ENCODE measurements at places on chromosomes 12 and 14.

- DNase-seq: peak; percentile 19
Observed at GRCh38 chr12:34394211-34395055, 372.1 kb downstream of the ALG10 start.

GRCh38 chr12:128365032-128365431, 98.1 kb downstream of the TMEM132C start:
- DNase-seq: no peak

GRCh38 chr14:48398675-48399282, 723.4 kb upstream of the MDGA2 start:
- no peak for DNase-seq

DNA sequence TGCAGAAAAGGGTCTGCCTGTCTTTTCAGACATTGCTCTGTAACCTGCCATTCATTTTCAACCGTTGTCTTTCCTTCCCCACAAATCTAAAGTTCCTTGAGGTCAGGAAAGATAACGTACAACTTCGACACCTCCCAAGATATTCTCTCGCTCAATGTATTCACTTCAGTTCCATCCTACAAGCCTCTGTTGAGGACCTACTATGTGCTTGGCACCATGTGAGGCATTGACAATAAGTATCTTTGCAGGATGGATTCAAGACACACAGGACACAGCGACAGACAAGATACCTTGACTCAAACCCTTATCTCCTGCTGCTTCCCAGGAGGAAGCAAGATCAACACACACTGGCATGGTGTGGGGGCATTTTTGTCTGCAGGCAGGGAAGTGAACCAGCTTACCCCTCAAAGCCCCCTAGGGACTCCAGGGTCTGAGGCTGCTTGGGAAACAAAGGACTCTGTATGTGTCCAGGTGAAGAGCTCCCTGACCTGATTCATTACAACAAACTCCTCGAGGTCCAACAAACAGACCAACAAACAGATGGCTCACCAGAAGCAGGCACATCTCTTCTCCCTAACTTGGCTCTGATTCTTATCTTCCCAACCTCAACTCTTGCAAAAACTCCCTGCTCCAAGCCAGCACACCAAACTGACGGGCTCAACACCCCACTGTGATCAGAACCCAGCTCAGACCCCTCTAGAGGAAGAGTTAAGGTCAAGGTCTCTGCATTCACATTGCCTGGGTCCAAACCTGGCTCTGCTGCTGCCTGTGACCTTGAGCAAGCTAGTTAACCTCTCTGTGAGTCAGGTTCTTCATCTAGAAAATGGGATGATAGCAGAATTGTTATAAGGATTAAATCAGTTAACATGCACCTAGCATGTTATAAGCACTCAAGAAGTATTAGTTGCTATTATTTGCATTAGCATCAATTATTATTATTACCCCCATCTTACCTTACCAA, 6.3 kb downstream of the NUAK1 start:
- DNase-seq: no peak

GRCh38 chr14:21040370-21040925, 1.7 kb upstream of the RNASE7 start:
- DNase-seq: no peak

DNA sequence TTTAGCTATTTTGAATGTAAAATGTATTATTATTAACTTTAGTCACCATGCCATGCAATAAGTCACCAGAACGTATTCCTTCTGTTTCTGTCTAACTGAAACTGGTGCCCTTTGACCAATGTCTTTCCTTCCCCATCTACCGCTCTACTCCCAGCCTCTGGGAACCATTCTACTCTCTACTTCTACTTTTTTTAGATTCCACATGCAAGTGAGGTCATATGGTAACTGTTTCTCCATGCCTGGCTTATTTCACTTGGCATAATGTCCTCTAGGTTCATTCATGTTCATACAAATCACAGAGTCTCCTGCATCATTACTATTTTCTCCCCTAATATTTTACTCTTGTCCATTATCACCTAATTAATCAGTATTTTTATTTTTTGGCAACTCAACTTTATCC, 160.1 kb downstream of the TMX1 start:
- DNase-seq: no peak

GRCh38 chr12:48980389-48980952, 2.3 kb downstream of the WNT1 start:
- no peak for DNase-seq

GRCh38 chr14:77622366-77622961, 6.0 kb upstream of the SPTLC2 start:
- DNase-seq: no peak

DNA sequence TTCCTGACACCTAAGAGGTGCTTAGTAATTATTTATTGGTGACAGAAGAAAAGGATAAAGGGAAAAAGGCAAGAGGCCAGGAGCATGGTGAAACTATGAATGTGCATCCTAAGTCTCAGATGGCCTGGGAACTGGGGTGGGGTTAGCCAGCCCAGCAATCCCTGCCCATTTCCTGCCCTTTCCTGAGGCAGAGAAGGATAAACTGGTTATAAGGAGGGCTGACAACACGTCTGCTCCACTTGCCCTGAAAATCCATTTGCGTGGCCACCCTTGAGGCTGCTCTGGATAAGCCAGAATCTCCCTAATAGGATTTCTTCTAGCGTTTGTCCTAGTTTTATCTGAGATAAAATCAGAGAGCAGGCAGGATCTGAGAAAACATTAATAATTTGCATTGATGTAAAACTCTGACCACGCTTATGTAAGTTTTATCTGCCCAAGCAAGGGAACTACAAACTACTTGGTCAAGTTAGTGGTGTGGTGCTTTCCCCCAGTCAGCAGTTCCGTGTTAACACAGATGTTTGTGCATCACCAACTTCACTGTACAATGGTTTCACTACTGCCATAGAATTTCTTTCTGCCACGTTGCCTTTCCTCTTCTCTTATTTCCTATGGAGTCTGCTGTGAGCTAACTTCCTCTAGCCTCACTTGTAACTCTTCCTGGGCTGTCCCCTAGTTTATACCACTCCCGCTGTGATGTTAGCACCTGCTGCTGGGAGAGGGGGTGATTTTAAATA, 392.7 kb downstream of the RPS29 start:
- no peak for DNase-seq

- no peak for DNase-seq
Observed at GRCh38 chr14:21039585-21040369, 2.4 kb upstream of the RNASE7 start.

- peak; percentile 39 for DNase-seq
Observed at GRCh38 chr12:67647799-67648520, 585 bp upstream of the DYRK2 start.

DNA sequence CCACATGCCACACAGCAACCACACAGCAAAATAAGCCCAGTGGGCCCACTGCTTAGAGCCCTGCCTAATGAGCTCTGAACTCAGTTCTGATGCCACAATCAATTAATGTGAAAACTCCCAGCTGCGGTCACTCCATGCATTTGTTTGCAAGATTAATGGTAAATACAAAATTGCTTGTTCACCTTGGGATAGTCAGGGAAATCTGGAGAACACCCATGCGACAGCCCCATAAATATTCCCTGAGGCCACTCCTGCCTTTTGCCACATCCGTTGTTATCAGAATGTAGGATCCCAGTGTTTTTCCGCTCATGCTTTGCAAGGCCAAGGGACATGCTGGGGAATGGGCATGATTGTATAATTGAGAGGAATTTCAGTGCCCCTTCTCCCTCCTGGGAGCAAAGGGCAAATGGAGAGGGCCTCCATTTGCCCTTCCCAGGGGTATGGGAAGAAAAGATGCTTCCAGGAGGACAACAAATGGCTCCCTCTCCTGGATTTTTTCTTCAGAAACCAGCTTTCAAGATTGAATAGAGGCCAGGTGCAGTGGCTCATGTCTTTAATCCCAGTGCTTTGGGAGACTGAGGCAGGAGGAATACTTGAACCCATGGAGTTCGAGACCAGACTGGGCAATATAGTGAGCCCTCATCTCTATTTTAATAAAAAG, 30.8 kb upstream of the CMKLR1 start:
- no peak for DNase-seq

DNA sequence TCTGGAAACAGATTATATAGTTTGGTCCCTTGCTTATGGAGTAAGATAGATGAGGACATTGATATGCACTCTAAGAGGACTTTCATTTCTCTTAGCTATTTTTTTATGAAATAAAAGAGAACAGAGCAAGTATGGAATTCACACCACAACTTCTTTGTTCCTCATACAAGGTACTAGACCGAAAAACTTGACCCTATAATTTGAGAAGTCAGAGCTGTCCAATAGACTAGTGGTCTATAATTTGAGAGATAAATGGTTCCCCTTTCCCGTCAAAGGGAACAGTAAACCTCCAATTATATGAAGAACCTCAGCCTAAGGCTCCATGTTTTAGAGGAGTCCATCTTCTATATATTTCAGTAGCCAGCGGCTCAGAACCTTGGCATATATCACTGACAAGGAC, 58.5 kb upstream of the HIF1A start:
- DNase-seq: no peak

GRCh38 chr14:31761325-31761724, 200.1 kb downstream of the NUBPL start:
- DNase-seq: no peak

- no peak for DNase-seq
Observed at GRCh38 chr14:105496831-105497591, 6.0 kb downstream of the TEDC1 start.

GRCh38 chr14:103480595-103480994, 42.0 kb downstream of the CKB start:
- no peak for DNase-seq

DNA sequence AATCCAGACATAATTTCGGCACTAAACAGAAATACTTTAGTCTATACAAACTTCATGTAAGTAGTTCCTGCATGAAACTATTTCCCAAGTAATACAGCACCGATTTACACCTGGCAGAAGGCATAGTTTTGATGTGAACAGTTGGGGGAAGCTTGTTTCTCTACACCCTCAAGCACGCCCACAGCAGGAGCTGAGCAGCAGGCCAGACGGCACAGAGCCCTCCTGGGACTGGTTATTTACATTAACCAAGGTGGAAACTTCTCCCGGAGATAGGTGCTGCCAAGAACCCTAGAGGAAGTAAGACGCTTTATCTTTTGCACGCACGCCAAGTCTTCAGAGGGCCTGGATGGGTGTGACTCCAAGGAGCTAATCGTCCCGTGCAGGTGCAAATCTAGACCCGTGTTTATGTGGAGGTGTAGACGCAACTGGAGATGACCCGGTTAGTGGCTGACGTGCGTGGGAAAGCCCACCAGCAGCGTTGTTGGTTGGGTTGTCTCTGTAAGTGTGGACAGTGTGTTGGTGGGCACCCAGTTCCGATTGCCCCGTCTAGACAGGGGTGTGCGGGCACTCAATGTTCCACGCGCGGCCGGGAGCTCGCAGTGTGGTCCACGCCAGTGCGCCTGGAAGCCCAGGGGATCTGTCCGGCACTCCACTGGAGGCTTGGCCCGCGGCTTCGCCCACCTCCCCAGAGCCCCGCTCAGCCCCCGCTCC, 767 bp upstream of the TCP11L2 start:
- no peak for DNase-seq

DNA sequence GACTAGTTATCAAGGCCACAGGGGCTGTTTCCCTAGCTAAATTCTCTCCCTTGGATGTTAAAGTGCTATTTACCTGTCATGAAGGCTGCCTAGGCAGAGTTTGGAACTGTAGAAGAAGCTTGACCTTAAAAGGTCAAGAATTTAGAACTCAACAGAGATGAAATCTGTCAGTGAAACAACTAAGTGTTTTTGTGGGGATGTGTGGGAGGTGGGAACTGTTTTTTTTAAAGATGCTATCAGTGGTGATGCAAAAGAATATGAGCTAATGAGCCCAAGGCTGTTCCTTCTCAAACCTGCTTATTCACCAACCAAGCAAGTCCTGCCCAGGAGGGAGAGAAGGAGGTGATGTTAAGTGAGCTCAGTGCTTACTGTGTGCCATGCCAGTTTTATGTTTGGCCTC, 40.8 kb upstream of the POC1B start:
- DNase-seq: no peak

- DNase-seq: no peak
Observed at GRCh38 chr12:125381373-125381772, 316.1 kb downstream of the AACS start.

DNA sequence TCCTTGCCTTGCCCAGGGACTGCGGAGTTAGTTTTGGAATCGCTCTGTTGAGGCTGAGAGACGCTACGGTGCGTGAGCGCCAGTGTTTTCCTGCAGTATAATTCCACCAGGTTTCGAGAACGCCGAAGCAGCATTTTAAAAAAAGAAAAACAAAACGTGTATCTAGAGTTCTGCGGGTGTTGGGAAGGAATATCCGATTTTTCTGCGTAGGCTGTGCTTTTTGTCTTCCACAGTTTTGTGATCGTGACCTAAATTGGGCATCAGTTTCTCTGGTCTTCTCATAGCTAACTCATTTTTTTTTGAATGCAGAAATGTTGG, 778 bp downstream of the DNM1L start:
- no peak for DNase-seq

GRCh38 chr14:21521501-21521900, 4.6 kb downstream of the SALL2 start:
- DNase-seq: no peak

DNA sequence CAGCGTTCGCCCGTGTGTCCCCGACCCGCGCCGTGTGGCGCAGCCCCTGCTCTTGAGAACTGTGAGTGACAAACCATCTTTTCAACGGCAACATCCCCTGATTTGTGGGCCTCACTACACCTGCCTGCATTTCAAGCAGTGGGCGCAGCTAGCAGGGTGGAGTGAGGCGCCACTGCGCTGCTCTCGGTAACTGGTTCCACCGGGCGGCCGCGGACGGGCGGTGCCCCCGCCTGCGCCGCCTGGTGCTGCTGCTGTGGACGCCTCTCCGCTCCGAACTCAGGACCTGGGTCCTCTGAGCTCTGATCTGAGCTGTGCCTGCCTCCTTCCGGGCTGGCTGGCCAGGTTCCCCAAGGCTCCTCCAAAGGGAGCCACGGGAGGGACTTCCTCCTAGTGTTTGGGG, 5.9 kb upstream of the DEGS2 start:
- DNase-seq: no peak

DNA sequence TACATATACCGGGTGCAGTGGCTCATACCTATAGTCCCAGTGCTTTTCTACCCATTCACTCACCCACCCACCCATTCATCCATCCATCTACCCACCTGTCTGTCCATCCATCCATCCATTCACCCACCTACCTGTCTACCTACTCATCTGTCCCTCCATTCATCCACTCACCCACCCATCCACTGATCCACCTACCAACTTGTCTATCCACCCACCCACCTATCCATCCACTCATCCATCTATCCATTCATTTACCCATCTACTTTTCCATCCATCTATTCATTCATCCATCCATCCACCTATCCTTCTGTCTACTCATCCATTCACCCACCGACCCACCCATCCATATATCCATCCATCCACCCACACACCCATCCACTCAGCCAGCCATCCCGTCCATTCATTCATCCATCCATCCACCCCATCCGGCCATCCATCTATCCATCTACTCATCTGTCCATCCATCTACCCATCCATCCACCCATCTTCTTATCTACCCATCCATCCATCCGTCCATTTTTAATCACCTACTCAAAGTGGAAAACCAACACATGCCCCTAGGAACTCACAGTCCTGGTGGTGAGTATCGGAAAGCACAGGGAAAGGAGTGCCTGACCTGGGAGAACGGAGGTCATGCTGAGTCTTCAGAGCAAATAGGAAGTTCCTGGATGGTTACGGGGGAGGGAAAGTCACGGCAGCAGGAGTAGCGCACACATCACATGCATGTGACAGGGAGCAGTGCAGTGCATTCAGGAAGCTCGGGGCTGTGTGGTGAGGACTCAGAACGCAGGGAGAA, 20.0 kb downstream of the DDX51 start:
- no peak for DNase-seq
